ENCODE measurements at places on chromosomes 12 and 14. TPM values are rescaled to one million over a fixed set of nuclear protein-coding genes. Genes with fewer than 3 reads are reported as not detected.

The PTGDR gene
- total RNA-seq, result not detected

The COCH gene
- 3.9 TPM for total RNA-seq

The SLCO1C1 gene
- not detected for total RNA-seq

The OTUB2 gene
- 1.7 TPM for total RNA-seq

The ANKRD33 gene
- not detected for total RNA-seq

The VPS33A gene
- total RNA-seq, result 14.7 TPM

The DIO2 gene
- total RNA-seq, result not detected

The CMKLR1 gene
- not detected for total RNA-seq

The ST8SIA1 gene
- 0.85 TPM for total RNA-seq

The APOF gene
- not detected for total RNA-seq
